ENCODE measurements at places on chromosomes 3 and 15.

DNA sequence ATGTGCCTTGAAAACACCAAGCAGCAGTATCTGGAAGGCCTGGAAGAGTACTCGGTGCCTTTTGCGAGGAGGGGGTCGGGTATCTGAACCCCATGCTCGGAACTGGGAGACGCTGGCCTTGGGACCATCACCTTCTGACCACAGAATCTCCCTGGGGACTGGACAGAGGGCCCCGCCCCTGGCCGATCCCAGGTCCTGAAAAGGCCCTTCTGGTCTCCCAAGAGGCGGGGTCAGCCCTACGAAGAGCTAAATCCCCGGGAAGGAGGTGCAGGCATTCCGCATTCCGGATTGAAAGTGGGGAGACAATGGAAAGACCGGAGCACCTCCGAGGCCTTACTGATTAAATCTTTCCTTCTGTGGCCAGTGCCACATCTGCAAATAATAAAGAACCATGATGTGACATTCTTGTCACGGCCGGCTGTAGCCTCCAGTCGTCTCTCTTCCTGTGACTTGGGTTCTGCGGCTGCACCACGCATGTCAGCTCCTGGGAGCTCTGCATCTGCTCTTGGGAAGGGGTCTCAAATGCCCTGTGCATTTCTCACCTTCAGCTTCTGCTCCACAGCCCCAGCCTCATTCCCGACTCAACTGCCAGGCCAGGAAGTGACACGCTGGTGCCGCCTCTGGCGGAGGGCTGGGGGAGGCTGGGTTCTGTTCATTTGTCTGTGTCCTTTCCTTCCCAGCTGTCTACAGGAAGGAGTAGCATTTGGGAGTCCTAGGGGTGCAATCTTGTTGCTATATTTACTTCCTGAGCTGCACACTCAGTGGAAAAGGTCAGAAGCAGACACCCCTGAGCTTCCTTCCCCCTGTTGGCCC, 173.5 kb downstream of the KLF13 start:
- no peak for DNase-seq

DNA sequence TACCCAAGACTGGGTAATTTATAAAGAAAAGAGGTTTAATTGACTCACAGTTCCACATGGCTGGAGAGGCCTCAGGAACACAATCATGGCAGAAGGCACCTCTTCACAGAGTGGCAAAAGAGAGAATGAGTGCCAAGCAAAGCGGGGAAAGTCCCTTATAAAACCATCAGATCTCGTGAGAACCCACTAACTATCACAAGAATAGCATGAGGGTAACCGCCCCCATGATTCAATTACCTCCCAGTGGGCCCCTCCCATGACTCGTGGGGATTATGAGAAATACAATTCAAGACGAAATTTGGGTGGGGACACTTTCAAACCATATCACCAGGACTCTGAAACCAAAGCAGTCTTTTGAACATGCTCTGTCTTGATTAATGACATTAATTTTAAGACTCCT, 7.0 kb downstream of the RTP3 start:
- DNase-seq: peak; percentile 15

GRCh38 chr3:105118905-105119304, 247.8 kb upstream of the ALCAM start:
- no peak for DNase-seq

DNA sequence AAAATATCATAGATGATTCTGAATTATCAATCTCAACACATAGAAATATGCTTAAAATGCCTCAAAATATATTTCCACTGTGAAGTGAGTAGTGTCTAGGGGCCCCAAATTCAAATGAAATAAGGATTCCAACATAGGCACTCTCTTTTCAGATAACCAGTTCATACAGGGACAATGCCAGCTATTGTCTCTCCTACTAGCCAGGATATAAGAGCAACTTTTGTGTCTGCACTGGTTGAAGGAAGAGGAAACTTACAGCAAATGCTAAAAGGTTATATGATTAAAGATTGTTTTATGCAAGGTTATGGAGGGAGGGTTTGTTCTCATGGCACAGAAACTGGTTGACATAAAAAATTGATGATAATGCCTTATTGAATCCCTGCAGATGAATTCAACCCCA, 579.4 kb upstream of the ALCAM start:
- DNase-seq: no peak

DNA sequence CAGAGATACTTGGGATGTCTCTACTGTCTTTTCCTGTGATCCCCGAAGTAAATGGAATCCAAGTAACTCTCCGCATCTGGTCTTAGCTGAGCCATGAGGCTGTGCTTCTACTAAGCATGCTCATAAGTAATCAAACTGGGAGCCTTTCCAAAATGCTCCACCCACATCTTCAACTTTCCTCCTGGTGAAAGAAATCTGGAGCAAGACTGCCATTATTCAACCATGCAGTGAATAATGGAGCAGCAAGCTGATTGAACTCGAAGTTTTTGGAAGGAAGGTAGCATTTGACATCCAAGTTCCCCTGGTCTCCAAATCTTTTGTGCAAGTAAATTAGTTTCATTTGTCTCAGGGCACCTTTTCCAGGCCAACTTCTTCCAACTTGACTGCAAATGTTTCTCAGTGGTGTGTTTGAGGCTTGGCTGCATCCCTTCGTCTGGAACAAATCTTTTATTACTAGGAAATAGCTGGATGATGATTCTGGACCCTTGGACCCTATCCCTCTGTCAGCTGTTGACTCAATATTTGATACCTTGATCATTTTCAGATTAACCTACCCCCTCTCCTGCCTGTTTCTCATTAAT, 19.4 kb downstream of the GXYLT2 start:
- no peak for DNase-seq

- no peak for DNase-seq
Measured at GRCh38 chr3:149142682-149143081, 13.2 kb downstream of the HPS3 start.

All from CD4-positive, alpha-beta T cell treated with Interleukin-6 for 4 hours (primary cell).